AG04449 (cell line): ENCODE measurements at places on chromosomes 2 and 18.

DNA sequence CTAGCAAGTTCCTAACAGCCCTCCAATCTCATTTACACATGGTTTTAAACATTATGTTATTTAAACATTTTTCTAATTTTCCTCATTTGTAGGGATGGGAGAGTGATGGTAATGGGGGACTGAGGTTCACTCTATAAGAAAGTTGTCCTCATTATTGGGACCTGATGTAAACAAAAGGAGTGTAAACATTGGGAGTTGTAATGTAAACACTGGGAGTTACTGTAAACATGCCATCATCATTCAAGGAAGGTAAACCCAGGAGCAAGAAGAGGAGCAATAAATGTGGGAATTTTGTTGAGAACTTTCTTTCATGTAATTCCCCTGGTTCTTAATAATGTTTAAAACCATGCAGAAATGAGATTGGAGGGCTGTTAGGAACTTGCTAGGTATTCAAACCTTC, 17.8 kb downstream of the RFTN2 start:
- no peak for DNase-seq

GRCh38 chr2:175734686-175735085, 267.4 kb downstream of the LNPK start:
- DNase-seq, result no peak

DNA sequence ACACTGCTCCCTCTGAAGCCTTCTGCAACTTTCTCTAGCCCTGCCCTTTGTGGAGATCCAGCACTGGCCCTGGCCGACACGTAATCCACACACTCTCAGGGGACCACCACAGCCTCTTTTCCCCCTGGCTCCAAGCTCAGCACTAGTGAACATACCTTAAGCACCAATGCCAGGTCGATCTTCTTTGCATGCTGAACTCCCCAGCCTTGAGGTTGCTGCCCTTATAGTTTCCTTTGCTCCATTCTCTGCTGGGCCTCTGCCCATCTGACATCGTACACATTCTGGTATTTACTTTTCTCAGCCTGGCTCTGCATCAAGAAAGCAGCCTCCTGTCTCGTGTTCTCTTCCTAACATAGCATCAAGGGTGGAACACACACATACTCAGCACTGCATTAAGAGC, 361.5 kb downstream of the LPIN1 start:
- no peak for DNase-seq

DNA sequence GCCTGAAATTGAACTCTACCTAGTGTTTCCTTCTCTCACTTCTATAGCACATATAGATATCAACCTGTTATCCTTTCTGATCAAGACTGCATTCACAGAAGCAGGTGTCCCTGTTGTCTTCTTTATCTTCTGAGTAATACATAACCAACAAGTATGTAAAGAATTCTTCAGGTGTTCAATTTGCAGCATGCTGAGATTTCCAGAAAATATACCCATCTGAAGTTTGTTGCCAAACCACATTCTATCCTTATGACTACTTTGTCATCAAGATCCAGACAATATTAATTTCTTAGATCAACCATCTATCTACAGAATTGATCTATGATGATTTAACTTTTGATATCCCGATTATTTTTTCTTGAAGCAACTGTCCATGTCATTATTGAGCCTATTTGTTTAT, 69.5 kb downstream of the TGFA start:
- no peak for DNase-seq

DNA sequence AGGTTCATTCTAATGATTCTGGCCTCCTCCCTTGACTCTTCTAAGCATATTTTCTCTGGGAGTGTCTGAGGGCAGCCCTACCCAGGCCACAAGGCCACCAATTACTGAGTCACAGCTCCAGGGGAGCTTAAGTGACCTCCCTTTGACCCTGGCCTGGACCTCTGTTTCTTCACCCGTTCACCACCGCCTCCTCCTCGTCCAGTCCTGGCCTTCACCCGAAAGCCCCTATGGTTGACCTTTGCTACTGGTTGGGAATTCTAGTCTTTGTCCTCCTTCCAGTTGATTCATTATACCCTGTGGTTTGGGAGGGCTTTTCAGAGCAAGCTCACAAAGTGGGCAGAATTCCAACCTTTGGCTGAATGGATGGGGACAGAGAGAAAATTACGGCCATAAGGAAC, 72.6 kb downstream of the NRP2 start:
- DNase-seq, result no peak

- DNase-seq, result no peak
Measured at GRCh38 chr2:48851161-48851560, 95.6 kb upstream of the LHCGR start.

GRCh38 chr18:65221736-65222135, 529.1 kb upstream of the CDH7 start:
- no peak for DNase-seq

DNA sequence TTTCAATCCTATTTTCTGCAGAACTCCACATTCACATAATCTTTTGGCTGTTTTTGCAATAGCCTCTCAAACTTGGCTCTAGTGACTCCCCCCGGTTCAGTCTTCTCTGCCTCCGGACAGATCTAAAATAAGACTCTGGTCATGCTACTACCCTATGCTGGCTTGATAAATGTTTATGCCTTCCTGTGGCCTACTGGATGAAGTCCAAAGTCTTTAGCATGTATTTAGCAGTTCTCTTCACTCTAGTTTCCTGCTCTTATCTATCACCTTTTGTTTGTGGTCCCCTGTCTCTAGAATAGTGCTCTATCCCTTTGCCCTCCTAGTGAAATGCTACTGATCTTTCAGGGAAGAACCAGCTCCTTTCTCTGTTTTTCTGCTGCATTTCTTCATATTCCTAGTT, 14.4 kb downstream of the ADCYAP1 start:
- DNase-seq, result no peak

DNA sequence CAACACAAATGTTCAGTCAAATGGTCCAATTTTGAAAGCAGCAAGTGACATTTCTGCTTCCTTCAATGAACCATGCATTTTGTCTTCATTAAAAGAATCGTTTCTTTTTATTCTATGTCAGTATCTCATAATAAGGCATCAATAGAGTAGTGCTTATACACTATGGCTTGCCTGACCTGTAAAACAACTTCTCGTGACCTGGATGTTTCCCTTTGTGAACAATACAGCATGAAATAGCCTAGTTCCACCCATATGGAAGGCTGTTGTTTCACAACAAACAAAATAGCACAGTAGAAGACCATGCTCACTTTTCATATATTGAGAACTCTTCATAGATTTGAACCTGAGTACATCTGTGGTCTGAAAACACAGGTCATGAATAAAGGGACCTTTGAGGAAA, 104.3 kb upstream of the PIK3C3 start:
- DNase-seq, result no peak

DNA sequence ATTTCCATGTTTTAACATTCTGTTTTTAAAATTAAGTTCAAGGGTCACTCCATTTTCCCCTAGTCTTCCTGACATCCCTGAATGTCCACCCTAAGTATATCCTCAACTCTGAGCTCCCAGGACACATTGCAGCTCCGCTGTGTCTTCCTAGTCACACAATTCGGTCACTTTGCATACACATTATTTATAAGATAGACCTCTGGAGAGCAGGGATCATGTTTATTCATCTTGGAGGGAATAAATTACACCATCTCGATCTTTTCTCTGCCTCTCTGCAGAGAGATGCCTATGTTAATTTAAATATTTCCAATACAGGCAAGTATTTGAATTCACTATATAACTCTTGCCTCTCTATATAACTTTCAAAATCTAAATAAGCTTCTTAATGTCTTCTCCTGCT, 166.2 kb downstream of the SLC39A10 start:
- DNase-seq, result no peak

GRCh38 chr18:70387027-70387426, 98.2 kb downstream of the SOCS6 start:
- no peak for DNase-seq
